Cortex of kidney (tissue), 1 donor: ENCODE measurements at places on chromosomes 5 and 9.

DNA sequence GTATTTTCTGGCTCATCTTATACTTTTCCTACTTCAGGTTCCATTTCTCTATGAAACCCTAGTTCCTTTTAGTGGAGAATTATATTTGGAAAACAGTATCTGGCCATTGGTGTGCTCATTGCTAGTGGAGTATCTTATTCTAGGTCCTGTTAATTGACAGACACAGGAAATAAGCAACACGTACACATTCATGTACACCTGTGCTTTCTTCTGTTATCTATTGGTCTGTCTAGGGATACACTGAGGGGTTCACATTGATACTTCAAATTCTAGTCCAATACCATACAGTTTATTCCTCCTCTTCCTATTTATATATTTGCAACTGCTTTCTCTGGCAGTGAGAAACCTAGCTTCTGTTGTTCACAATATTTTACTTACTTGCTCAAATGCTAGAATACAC is 110.2 kb downstream of the FER start:
- DNase-seq = no peak

DNA sequence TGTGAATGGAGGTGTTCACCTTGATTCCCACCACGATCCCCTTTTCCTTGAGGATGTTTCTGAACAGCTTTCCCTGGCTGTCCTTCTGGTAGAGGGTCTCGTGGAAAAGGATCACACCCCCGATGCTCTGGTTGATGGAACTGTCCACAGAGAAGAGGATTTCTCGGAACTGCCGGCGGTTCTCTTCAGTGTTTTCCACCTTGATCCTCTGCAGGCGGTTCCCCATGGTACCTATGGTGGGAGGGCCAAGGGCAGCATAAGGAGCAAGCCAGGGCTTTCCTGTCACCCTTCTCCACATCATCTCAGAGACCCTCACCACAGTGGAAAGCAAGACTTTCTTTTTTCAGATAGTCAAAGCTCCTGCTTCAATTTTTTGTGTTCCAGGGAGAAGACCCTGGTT is 5.8 kb downstream of the ALDOB start:
- no peak for DNase-seq

DNA sequence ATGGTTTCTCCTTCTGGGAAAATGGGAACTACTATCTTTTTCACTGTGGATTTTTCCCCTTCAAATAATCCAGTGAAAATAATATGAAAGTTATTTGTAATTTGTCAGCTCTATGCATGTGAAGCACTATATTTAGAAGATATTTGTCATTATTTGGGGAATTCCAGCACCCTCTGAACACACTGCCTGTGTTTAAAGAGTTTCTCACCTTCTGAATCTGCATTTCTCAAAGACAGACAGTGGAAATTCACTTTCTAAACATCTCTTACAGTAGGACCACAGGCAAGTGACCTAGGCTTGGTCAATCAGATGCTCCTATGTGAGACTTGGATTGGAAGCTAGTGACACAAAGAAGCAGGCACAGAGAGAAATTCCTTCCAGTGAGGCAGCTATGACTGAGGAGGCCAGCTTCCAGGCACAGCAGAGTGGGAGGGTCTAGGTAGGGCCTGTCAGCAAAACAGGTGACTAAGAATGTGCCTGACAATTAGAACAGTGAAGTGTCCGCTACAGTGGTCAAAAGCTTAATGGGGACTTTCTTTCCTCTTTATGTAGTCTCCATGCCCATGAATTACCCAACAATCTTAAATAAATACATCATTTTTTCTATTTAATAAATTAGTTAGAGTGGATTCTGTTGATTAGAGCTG is 167.2 kb downstream of the HMHB1 start:
- no peak for DNase-seq

- no peak for DNase-seq
These were observed 218.6 kb upstream of the ANKRD55 start for GRCh38 chr5:56451742-56452141.

GRCh38 chr5:80963966-80964481 is 3.9 kb downstream of the RASGRF2 start:
- DNase-seq = no peak

DNA sequence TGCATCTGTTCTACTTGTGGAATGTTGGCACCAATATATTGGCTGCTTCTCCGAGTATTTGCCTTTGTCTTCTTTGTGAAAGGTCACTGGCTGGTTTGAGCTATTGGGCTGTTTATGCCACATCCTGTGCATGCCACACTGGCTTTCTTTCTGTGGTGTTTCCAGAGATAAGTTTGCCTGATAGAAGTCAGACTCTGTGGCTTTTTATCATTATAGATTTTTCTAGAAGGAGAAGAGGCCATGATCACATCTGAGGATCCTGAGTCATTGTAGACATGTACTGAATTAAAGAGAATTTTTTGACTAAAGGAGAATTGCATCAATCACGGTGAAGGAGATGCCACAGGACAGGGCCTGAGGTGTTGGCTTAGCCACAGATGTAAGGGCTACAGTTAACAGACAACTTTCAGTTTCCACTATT is 26.5 kb upstream of the CDKN2B start:
- DNase-seq = no peak

- no peak for DNase-seq
These were observed 259.0 kb downstream of the GADD45G start for GRCh38 chr9:89863837-89864236.

DNA sequence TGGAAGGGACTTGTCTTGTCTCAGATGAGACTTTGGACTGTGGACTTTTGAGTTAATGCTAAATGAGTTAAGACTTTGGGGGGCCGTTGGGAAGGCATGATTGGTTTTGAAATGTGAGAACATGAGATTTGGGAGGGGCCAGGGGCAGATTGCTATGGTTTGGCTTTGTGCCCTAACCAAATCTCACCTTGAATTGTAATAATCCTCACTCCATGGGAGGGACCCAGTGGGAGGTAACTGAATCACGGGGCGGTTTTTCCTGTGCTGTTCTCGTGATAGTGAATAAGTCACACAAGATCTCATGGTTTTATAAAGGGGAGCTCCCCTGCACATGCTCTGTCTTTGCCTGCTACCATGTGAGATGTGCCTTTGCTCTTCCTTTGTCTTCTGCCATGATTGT is 72.1 kb downstream of the RAI14 start:
- DNase-seq = no peak

DNA sequence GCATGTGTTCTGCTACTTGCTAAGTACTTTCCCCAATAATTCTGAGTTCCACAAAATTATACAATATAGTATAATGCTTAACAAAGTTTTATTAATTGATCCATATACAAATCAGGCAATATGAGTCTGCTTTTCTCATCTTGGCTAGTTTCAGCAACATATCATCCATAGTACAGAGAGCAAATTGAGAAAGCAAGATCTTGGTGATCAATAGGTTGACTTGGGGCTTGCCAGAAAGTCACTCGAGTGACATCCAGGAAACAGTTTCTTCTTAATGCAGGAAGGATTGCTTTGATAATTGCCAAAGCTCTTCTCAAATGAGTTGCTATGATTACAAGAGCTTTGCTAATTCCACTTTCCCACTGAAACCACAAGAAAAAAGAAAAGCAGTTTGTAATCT is 533.6 kb upstream of the NMUR2 start:
- no peak for DNase-seq

- DNase-seq = no peak
These were observed at the start of gene ST6GALNAC6 for GRCh38 chr9:127899128-127899943. Gene ST6GALNAC6 (minus strand): TSS chr9:127899603. CDS start chr9:127897981, 1,622 bp downstream.

GRCh38 chr5:44178414-44178813 is 210.8 kb downstream of the FGF10 start:
- DNase-seq = no peak

DNA sequence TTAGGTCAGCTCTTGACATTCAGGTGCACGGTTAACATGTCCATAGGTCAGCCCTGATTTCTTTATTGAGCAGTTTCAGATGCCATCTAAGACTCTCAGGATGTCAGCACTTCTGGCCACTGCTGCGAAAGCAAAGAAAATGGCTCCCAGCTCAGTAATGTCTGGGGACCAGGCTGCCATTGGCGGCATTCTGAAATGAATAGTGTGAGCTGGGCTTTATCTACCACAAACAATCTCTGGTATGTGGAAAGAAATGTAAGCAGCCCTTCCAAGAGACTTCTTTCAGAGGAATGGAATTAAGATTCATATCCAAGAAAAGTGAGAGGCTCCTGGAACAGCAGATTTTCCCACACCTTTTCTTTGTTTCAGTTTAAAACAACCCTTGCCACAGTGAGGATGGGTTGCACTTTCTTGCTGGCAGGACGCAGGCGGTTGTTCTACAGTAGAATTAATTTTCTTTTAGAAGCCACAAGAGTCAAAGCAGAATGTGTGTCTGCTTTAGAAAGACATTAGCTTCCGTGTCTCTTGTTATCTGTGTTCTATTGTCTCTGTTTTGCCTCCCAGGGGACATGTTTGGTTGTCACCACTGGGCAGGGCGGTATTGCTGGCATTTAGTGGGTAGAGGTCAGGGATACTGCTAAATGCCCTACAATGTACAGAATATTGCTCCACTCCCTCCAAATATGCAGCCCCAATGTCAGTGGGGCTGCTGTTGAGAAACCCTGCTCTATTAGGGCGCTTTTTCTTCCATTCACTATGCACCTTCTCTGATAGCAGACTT is 149.9 kb upstream of the ANKH start:
- DNase-seq = no peak

- no peak for DNase-seq
These were observed 7.6 kb upstream of the ZNF618 start for GRCh38 chr9:113868501-113868900.

DNA sequence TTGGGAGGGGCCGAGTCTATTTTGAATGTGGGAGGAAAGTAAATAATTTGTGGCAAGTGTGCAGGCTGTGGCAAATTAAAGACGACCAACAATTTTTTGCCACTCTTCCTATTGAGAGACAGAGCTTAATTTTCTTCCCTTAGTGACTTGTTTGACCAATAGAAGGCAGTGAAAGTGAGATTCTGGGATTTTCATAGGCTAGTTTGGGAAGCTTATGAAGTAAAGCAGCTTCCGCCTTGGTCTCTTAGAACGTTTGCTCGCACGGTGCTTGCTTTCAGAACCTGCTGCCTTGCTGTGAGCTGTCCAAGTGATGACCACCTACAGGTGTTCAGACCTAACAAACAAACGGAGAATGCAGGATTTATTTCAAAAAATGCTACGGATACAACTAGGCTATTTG is 6.7 kb upstream of the OR1N2 start:
- no peak for DNase-seq

DNA sequence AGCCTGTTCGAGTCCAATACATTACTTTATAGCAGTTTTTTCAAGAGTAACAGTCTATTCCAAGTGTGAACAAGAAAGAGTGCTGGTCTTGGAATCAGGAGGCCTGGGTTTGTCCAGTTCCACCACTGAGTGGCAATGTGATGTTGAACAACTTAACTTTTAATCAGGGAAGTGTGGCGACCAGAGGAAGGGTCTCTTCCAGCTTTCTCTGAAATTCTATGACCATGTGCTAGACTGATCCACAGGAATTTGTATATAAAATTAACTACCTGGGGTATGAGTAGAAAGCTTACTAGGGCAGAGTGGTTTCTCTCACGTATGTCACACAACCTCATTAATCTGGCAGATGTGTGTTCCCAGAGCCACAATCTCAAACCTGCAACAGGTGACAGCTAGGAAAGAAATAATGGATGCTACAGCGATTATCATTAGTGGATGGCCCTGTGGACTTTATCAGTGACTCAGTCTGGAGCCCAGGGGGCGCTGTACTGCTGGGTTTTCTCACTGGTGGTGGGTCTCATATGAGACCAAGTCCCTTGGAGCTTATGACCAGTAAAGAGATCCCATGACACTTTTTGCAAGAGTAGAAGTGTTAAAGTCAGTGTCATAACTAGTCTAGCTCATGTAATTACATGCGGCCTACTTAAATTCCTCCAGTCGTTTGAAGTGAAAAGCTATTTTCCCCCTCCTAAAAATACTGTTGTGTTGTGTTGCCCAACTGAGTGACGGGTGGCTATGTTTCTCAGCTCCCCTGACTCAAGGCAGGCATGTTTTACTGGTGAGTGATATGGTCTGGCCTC is 116.5 kb downstream of the GDNF start:
- no peak for DNase-seq

GRCh38 chr9:120640380-120640779 is 60.4 kb upstream of the CDK5RAP2 start:
- DNase-seq = no peak

DNA sequence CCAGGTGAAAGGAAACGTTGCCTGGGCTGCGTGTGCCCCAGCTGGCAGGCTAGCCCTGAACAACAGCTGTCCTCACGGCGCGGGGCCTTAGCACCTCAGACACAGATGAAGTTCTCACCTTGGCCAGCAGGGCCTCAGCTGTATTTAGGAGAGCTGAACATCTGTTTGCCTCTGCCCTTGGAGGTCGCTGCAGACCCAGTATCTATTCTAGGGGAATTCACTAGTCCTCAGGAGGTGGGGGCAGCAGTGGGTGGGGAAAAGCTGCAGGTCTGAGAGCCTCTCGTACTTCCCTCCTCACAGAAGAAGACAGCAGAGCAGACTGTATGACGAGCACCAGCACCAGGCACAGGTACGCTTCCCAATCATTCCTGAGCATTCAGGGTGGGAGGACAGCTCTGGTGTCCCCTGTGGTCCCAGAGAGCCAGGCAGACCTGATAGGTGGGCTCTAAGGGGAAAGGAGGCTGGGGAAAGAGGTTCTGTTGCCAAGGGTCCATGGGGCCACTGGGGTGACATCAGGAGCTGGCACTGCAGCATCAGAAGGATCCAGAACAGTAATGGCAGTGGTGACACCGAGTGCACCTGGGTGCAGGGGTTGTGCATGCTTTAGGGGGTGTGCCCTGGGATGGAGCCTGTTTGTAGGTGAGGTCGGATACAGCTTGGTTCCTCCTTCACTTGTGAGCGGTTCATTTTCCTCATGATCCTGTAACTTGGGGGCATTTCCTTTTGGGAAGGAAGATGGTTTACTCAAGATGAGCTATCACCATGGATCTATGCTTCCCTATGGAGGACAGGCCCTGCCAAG is 13.8 kb downstream of the CD74 start:
- no peak for DNase-seq
